NCI-H1092 (cell line): ENCODE measurements at places on chromosomes 2 and 18.
A peak's percentile ranks its signal among the peaks of the same experiment; 100 is the strongest.

- DNase-seq, result no peak
Observed at GRCh38 chr2:202750763-202751427, 116.1 kb downstream of the FAM117B start.

- DNase-seq, result peak; percentile 9
Observed at GRCh38 chr2:40450066-40450795, 1.7 kb downstream of the SLC8A1 start.

DNA sequence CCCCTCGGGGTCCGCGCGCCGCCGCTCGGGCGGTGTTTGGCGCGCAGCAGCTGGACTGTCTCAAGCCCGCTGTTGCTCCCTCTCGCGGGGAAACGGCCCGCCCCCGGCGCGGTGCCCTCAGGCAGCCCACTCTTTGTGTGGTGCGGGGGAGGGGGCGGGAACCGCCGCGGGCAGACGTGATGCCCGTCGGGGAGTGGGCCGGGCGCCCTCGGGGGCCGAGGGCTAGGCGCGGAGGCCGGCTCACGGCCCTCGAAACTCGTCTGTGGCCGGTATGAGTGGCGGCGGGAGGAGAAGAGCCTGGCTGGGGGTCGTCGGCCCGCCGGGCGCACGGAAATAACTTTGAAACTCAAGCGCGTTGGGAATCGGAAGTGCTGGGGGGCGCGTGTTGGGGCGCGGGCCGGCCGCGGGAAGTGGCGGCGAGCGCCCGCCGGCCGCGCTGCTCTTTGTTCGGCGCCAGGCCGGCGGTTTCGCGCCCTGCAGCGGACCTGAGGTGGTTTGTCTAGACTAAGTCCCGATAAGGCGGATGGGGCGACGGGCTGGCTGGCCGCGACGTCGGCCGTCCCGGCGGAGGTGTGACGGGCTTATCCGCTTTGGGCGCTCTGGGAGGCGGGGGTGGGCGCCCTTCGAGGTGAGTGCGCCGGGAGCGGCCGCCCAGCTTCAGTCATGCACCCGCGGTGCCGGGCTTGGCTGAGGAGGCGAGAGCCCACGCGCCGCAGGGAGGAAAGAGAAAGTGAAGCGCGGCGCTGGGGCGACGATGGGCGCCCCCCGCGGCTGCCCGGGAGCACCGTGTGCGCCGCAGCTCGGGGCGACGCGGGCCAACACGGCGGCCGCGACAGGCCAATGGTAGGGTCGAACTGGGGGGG, 679 bp downstream of the PTMA start:
- no peak for DNase-seq

DNA sequence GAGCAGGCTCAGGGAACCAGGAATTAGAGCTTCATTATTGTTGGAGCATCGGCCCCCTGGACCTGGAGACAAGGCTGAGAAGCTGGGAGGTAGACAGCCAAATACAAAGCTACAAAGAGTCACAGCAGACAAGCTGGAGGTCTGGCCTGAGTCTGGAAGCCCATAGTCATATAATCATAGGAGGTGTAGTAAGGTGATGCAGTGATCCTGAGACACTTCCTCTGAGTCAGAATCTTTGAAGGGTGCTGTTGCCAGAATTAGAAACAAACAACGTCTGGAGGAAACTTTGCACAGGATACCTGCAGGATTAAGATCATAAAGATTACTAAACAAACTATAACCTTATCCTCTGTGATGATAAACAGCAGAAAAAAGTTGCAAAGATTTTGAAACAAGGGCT, 213.8 kb downstream of the DSC3 start:
- DNase-seq, result no peak

DNA sequence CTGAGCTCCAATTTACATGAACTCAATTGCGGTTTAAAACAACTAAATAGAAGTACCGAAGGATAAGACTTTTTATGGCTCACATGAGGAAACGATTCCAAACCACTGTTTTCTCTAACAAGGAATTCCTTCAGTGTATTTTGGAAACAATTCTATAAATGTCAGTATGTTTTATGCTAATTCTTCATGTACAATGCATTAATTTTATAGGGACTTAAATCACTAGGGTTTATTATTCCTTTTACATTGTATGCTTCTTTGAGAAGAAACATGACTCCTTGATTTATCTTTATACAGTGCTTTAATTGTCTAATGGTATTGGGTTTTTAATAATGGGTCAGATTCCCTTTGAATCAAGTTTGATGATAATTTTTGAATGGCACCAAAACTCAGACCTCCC, 566.8 kb downstream of the EPHA4 start:
- DNase-seq, result no peak

- no peak for DNase-seq
Observed at GRCh38 chr2:223123855-223124610, 72.0 kb downstream of the KCNE4 start.

DNA sequence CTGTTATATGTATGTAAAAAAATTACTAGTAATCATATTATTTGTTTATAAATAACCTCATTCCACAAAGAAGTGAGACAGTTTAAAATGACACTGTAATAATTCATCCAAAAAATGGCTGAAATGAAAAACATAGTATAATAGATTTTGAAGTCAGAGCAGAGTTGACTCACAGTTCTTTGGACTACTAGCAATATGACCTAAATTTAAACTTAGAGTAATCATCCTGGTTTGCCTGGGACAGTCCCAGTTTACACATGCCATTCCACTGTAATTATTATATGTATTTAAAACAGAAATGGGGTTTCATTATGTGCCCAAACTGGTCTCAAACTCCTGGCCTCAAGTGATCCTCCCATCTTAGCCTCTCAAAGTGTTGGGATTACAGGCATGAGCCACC, 48.3 kb downstream of the CCDC88A start:
- no peak for DNase-seq

GRCh38 chr2:240604291-240604938, 17.9 kb downstream of the CAPN10 start:
- no peak for DNase-seq

DNA sequence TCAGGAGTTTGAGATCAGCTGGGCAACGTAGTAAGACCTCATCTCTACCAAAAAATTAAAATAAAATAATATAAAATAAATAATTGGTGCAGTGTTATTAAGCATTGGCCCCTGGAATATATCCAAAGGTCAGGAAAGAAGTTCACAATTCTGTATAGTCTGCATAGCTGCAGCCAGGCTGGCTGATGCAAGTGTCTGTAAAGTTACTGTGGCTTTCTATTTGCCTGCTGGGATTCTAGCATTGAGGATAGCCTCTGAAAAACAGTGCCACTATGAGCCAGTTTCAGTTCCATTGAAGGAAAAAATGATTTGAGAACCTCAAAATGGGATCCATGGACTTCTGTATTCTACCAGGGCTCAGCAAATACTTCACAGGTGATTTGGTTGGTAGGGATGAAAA, 208.6 kb downstream of the PARD3B start:
- DNase-seq, result no peak

DNA sequence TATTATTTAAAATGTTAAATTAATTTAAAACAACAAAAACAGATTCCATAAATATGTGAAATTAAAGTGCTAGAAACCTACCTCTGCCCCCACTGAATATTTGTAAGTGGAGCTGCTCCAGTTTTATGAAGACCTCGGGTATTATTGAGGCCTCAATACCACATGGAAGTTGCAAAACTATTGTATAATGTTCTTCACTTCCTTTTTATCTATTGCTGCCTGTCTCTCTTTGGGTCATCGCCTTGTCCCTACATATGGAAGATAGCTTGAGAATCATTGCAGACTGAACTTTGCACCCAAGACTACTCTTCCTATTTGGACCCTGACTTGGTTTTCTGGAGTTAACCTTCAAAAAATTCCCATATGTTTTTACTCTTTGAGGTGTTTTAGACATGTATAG, 212.1 kb upstream of the NETO1 start:
- DNase-seq, result no peak

- DNase-seq, result no peak
Observed at GRCh38 chr2:219109471-219109870, 48.8 kb upstream of the IHH start.

- DNase-seq, result peak; percentile 14
Observed at GRCh38 chr2:197092431-197092830, 165.9 kb upstream of the PGAP1 start.

DNA sequence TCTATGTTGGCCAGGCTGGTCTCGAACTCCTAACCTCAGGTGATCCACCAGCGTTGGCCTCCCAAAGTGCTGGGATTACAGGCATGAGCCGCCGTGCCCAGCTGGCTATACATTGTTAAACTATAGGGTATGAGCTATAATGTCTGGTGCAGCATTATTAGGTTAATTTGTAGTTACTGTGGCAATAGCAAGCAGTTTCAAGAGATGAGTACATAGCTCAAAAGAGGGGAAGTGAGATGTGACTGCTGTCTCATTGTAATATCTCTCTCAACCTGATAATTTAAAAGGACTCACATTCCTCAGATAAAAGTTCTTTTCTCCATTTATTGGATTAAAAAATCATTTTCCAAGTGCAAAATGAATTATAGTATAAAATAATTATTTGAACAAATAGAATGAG, 116.4 kb downstream of the INO80D start:
- DNase-seq, result no peak

DNA sequence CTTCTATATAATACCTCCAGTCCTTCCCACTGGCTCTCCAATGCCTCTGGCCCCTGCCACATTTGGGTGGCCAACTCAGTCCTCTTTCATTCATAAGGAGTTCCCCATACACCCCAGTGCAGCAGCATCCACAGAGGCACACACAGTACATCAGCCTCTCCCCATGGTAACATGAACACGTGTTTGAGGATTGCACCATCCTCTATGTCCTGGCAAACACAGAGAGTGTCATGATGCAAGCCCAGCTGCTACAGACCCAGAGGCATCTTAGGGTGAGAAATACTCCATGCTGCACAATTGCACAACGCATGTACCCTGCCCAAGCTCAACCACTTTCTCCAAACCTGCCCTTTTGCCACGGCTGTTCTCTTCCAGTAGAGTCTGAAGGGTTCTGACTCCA, 11.5 kb downstream of the IGFBP5 start:
- DNase-seq, result no peak
